ENCODE measurements at places on chromosomes 2 and 18. TPM values are rescaled to one million over a fixed set of nuclear protein-coding genes. Genes with fewer than 3 reads are reported as not detected.

- no peak for DNase-seq
These were observed 29.9 kb upstream of the PPP1CB start for GRCh38 chr2:28721601-28722191.

DNA sequence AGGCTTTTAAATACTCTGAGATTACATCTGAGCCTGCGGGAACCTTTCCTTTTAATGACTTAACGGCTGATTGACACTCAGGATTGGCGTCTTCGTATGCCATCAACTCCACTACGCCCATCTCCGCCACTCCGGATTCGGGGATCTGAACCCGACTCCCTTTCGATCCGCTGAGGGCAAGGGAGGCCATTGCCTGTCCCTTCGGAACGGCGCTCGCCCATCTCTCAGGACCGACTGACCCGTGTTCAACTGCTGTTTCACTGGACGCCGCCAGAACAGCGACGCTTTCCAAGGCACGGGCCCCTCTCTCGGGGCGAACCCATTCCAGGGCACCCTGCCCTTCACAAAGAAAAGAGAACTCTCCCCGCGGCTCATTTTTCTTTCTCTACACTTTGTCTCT, 90.4 kb downstream of the PID1 start:
- no peak for DNase-seq

- no peak for DNase-seq
These were observed 107.1 kb downstream of the POLE4 start for GRCh38 chr2:75065402-75066008.

- no peak for DNase-seq
These were observed 309.3 kb downstream of the ZNF521 start for GRCh38 chr18:25042641-25043051.

DNA sequence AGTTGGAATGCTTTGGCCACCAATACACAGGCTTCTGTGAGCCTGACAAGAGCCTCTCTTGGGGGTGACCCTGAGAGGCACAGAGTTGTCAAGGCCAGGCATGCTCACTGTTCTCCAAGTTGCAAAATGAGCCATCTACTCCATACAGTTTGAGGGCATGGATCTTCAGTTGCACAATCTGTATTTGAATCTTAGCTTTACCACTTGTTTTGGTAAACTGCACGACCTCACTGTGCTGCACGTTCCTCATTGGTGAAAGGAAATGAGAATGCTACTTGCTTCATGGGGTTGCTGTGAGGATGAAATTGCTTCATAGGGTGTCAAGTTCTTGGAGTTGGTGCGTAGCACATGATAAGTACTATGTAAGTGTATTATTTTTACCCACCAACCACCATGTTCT, 12.0 kb upstream of the HAAO start:
- no peak for DNase-seq

GRCh38 chr18:63890950-63891304, 3.4 kb downstream of the SERPINB2 start:
- DNase-seq, result no peak

GRCh38 chr2:196268538-196269338, 97.4 kb upstream of the STK17B start:
- no peak for DNase-seq

DNA sequence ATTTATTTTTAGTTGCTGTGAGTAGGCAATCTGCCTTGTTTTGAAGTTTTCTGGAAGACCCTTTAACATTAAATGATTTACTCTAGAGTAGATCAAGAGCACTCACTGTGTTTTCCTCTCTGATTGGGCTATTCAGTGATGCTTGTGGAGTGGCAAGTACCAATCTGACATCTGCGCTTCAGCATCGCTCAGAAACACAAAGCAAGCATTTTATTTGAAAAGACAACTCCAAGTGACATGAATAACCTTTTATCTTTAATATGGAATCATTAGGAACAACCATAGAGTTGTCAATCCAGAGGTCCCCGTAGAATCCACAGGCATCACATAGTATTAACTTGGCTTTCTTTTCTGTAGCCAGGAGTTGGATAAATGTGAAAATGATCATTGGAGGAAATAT, 114.7 kb downstream of the CPS1 start:
- DNase-seq, result no peak

GRCh38 chr2:6297238-6297637, 568.5 kb downstream of the CMPK2 start:
- DNase-seq, result no peak

GRCh38 chr18:36454245-36454644, 156.7 kb downstream of the FHOD3 start:
- DNase-seq, result no peak

The RAB31 gene
- total RNA-seq, result 145 TPM

The TUBB8B gene
- not detected for total RNA-seq

The C2orf66 gene
- total RNA-seq, result 0.30 TPM

The EMILIN2 gene
- 23.0 TPM for total RNA-seq
